D341Med (cell line): ENCODE measurements at places on chromosomes 6 and 20.

- no peak for DNase-seq
Measured at GRCh38 chr6:35681298-35681697, 7.4 kb downstream of the FKBP5 start.

DNA sequence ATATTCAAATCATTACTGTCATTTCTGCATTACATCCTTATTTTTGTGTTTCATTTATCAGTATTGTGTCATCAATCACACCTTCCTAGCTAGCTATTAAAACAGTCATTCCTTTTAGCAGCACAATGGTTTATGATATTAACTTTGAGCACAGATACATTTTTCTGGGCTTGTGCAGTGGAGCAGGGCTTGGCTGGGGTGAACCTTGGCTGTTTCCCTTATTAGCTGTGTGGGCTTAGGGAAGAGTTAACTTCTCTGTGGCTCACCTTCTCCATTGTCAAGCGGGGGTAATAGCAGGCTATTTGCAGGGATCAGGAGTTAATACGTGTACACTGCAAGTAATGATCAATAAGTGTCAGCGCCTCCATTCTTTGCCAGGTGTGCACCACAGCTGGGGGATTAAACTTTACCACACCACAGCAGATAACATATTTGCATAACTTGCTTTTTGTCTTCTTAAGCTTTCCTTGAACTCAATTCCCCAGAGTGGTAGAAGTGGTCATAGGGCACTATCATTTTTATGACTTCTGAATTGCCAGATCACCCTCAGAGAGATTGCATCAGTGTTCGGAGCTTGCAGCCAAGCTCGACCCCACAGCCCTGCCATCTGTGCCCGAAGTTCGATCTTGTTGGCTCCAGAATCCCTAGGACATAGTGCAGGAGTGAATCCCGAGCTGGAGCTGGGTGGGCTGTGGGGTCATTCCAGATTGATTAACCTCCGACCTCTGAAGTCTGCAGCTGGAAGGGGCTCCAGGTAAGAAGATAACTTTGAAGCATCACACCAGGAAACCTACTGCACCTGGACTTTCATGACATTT, 1.5 kb upstream of the PYGB start:
- DNase-seq, result no peak

GRCh38 chr20:4509825-4510522, 211.7 kb upstream of the PRND start:
- DNase-seq, result no peak

DNA sequence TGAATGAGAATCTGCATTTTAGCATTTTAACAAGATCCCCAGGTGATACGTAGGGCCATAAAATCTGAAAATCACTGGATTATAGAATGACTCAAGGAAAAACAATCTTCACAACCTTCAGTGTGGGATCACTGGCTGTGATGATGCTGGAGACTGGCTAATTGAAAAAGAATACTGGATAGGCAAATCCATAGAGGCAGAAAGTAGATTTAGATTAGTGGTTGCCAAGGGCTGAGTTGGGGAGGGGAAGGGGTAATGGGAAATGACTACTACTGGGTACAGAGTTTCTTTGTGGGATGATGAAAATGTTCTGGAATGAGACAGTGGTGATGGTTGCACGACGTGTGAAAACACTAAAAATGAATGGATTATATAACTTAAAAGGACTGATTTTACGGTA, 84.1 kb downstream of the CDK19 start:
- DNase-seq, result no peak

- no peak for DNase-seq
Measured at GRCh38 chr6:43869792-43870659, 100.0 kb downstream of the VEGFA start.

- DNase-seq, result peak; percentile 79
Measured at GRCh38 chr20:47262365-47263013, 94.0 kb downstream of the ZMYND8 start.

GRCh38 chr20:50163570-50164317, 10.2 kb upstream of the PEDS1 start:
- peak; percentile 7 for DNase-seq

- no peak for DNase-seq
Measured at GRCh38 chr6:47009583-47009982, 32.5 kb downstream of the ADGRF1 start.

DNA sequence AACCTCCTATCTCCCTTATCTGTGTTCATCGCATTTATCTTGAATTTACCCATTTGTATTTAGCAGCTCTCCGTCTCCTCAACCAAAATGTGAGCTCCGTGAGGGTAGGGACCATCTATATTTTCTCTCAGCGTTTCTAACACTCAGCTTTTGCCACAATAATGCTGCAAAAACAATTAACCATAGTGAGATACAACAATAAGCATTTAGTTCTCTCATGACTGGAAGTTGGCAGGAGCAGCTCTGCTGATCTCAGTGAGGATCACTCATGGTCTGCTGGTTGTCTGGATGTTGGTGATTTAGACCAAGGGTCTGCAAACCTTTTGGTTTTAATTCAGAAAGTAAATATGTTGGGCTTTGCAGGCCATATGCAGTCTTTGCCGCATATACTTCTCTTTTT, 394.8 kb upstream of the RNF217 start:
- no peak for DNase-seq

- no peak for DNase-seq
Measured at GRCh38 chr6:83514466-83514865, 2.1 kb downstream of the PRSS35 start.

DNA sequence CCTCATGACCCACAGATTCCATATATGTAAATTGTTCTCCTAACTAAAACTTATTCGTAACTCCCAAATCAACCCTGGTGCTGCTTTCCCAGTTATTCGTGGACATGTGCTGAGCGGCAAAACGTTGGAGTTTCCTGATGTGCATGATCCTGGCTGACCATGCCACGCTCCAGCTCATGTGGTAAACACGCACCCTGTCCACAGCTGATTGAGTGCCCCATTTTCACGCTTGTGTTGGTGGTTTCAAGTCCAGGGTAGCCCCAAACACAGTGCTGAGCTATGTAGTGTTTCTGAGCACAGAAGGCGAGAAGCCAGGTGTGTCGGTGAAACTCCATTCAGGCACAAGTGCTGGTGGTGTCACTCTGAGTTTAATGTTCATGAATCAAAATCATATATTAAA, 19.1 kb upstream of the FOXC1 start:
- peak; percentile 4 for DNase-seq

DNA sequence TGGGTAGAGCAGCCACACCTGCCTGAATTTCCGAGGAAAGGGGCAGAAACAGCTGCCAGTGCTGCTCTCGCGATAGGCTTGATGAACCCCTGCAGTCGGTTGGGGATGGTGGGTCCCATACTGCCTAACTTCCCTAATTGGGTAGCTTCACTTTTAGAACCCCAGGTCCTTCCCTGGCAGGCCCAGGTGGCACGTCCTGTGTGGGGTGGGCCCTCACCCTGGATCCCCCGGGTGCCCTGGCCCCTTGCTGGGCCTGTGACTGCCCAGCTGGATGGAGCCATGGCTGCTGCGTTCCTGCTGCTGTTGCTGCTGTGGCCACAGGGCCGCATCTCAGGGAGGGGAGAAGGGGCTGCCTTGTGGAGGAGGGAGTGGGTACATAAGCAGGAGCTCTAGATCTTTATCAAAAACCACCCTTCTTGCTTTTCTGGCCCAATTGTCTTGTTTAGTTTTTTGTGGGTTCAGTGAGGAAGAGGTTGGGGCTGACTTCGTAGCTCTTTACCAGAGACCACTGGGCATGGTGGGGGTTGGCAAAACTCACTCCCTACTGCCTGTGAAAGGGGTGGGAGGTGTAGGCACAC, 19.2 kb downstream of the TREML4 start:
- DNase-seq, result no peak

DNA sequence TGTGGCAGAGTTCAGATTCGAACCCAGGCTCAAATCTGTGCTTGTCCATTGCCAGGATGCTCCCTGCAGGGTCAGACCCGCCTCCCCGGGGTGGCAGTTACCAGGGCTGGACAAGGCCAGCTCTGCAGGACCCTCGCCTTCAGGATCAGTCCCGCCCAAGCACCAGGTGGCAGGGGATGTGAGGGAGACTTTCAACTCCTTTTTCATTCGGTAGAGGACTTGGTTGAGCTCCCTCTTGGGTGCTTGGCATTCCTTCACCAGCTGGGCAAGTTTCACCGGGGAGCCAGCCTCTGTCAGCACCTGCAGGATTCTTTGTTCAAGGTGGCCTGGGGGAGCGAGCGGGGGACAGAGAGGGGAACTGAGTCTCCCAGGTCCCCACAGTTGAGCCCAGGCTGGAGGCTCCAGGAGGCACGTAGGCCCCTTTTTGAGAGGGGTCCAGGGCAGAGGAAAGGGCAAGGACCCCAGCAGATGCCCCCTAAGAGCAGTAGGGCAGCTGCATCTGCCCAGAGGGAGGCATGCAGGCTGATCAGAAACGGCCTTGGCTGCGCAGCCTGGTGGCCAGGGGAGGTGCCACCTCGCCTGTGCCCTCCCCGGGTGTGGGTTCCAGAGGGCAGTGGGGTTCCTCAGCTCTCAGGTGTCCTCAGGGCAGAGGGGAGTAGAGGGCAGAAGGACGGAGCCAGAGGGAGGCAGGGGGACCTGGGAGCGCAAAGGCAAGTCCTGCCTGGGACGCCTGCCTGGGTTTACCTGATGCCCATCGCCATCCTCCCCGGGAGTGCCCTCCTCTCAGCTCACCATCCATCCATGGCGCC, 3.9 kb downstream of the ZBP1 start:
- no peak for DNase-seq
